NCI-H2081 (cell line): ENCODE measurements at places on chromosomes 6 and 20.

- peak; percentile 18 for DNase-seq
These were observed 984 bp downstream of the TNFRSF21 start for GRCh38 chr6:47308552-47309290.

- no peak for DNase-seq
These were observed 189.7 kb upstream of the JAG1 start for GRCh38 chr20:10863337-10864060.

DNA sequence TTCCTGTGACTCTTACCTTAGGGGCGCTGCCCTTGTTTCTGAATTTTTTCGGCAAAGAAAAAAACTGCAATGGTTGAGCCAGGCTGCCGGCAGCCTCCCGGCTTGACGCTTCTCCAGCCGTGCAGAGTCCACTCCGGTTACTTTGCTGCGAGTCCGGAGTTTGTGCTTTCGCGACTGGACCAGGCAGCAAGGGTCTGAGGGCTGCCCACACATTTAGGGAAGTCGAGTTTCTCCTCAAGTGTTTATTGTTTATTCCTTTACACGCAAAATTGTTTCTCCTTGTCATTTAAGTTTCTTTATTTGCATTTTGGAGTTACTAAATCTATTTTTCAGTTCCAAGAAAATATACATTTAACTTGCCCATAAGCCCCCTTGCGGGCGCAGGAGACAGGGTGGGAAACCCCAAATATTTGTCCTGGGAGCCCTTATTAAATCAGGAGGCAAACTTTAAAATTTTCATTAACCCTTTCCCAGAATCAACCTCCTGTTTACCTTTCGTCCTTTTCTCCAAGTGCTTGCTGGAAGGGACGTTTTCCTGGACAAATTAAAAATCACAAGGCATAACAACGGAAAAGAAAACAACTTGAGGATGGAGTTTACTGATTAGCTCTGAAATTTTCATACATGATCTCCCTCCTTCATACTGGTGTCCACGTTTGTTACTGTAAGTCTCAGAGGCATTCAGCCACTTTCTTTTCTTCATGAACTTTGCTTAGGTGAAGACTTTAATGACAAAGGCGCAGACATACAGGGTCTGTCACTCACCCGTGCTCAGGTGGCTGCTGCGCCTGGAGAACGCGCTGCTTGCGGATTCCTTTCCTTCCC lies 1.7 kb upstream of the PDE10A start:
- no peak for DNase-seq

GRCh38 chr20:63639093-63639975 lies 12.4 kb upstream of the GMEB2 start:
- DNase-seq, result no peak

- no peak for DNase-seq
These were observed 489.1 kb downstream of the PREX1 start for GRCh38 chr20:48338717-48339116.

- DNase-seq, result no peak
These were observed 58.1 kb downstream of the LRFN2 start for GRCh38 chr6:40529040-40529439.

DNA sequence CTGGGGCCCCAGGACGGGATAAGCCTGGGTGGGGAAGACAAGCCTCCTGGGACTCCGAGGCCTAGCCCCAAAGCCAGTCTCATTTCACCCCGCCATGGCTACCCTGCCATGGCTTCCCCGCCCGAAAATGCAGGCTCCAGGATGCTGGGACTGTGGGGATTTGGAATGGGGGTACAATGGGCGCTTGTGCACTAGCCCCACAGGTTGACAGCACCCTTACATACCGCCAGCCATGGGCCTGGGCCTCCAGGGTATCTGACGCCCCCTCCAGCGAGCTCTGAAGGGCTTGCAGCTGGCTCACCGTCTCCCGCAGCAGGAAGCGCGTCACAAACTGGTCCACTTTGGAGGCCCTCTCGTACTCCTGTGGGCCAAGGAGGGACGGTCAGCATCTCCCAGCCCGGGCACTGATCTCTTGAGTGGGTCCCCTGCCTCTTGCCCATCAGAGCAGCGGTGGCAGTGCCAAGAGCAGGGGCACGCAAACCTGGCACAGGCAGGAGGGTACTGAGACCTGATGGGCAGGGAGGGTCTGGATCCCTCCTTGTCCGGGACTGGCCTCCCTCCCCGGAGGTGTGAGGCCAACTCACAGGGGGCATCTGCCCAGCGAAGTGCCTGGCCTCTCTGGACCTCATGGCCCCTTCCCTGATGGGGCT lies 2.0 kb upstream of the C20orf144 start:
- DNase-seq, result no peak

GRCh38 chr20:56893226-56893917 lies 264.3 kb downstream of the TFAP2C start:
- DNase-seq, result no peak

GRCh38 chr6:91476000-91476399 lies 889.1 kb upstream of the MAP3K7 start:
- no peak for DNase-seq

DNA sequence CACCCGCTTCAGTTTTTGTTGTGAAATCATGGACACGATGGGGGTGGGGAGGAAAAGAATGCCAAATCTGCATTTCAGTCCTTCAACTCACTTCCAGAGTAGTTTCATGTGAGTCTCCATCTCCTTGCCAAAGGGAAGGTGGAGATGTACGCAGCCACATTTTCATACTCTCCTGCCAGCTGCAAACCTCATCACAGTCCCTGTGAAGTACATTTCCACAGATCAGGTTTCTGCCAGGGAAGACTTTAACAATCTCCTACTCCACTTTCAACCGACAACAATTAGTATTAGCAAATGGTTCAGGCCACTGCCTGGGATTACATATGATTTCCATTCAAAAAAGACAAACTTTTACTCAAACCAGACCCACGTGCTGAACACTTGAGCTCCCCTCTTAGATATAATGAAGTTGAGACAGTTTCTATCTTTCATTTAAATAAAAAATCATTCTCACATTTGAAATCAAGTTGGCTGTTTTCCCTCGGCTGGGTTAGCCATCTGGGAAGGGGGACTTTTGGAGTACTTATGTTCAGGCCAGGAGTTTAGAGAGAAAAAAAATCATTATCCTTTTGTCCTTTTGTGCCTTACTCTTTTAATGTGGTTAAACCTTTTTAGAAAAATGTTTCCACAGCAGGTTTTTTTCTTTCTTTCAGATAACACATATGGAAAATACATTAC lies 51.0 kb upstream of the CEP162 start:
- DNase-seq, result no peak

GRCh38 chr6:80437801-80438200 lies 331.3 kb downstream of the BCKDHB start:
- DNase-seq, result no peak

- DNase-seq, result no peak
These were observed 28.1 kb upstream of the IBTK start for GRCh38 chr6:82275686-82276085.

GRCh38 chr6:170098428-170099170 lies 192.3 kb downstream of the DLL1 start:
- DNase-seq, result no peak

DNA sequence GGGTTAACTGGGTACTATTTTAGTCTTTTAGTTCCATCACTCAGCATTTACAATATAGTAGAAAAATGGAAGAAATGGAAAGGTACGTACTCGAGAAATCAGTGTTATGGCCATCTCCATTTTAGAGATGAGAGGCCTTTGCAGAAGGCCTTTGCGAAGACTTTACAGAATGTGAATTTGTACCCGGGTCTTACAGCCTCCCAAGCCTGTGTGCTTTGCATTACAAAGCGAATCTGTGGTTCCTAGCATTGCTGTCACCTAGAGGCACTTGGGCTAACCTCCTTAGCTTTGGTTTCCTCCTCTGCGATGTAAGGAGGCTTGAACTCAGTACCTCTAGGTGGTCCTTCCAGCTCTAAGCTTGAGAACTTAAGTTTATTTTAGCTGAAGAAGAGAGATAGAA lies 10.9 kb downstream of the VAPB start:
- no peak for DNase-seq

GRCh38 chr6:35706468-35706867 lies 17.8 kb upstream of the FKBP5 start:
- no peak for DNase-seq

DNA sequence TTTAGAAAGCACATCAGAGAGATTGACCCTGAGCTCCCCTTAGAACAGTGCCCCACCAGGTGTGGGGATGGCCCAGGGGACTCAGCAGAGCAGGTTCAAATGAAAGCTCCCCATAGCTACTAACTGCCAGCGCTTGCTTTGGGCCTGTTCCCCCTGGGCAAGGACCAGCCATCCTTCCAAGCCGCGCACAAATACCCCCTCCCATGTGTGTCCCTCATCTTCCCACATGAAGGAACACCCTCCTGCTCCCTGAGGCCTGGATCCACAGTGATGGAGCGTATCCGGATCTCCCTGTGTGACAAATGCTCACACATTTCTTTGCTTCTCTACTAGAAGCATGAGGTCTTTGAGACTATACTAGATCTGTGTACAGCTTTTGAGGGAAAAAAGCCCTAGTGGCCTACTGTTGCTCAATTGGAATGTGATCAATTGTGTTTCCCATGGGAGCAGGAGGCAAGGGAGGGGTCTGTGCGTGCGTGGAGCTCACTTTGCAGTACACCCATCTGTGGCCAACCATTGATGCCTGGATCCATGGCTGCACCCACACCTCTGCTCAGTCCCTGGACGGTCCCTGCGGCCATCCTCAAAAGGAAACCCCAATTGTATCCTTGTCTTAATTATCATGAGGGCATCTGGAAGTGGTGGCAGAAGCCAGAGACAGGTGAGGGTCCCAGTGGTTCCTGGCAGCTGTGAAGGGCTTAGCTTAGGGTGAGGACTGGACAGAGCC lies 1.4 kb upstream of the RAET1G start:
- DNase-seq, result no peak

DNA sequence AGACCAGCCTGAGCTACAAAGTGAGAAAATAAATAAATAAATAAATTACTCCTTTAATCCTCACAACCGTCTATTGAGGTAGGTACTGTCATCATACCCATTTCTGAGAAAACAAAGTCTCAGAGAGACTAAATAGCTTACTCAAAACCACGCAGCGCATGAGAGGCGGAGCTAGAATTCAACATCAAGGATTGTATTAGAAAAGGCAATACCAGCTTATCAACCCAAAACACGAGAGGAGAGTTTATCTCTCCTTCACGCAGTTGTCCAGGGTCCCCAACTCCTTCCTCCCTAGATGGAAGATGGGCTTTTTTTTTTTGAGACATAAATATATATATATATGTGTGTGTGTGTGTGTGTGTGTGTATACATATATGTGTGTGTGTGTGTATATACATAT lies 12.2 kb downstream of the HNF4A start:
- DNase-seq, result no peak

GRCh38 chr6:137878486-137879285 lies 11.6 kb downstream of the TNFAIP3 start:
- no peak for DNase-seq

GRCh38 chr20:43682446-43682845 lies 15.5 kb downstream of the MYBL2 start:
- no peak for DNase-seq

DNA sequence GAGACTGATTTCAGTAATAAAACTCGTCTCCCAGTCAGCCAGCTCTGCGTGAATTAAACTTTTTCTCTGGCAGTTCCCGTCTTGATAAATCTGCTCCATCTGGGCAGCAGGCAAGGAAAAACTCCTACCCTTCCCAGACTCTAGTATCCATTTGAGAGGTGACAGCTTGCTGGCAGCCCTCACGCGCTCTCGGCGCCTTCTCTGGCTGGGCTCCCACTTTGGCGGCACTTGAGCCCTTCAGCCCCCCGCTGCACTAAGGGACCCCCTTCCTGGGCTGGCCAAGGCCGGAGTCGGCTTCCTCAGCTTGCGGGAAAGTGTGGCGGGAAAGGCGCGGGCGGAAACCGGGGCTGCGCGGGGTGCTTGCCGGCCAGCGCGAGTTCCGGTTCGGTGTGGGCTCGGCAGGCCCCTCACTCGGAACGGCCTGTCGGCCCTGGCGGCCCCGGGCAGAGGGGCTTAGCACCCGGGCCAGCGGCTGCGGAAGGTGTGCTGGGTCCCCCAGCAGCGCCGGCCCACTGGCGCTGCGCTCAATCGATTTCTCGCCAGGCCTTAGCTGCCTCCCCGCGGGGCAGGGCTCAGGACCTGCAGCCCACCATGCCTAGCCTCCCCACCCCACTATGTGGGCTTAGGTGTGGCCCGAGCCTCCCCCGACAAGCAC lies 21.8 kb upstream of the GMPR start:
- no peak for DNase-seq

- DNase-seq, result no peak
These were observed 18.4 kb upstream of the MRPS18A start for GRCh38 chr6:43705996-43706395.

- DNase-seq, result no peak
These were observed 203.6 kb downstream of the GJA1 start for GRCh38 chr6:121639021-121639420.
